ENCODE measurements at places on chromosomes 16 and 17.

GRCh38 chr17:1343554-1343953 lies 56.5 kb downstream of the YWHAE start:
- DNase-seq: no peak

- DNase-seq: no peak
These were observed 8.5 kb upstream of the NPIPB2 start for GRCh38 chr16:11950388-11950787.

- DNase-seq: no peak
These were observed 26.9 kb upstream of the COX10 start for GRCh38 chr17:14042411-14042810.

DNA sequence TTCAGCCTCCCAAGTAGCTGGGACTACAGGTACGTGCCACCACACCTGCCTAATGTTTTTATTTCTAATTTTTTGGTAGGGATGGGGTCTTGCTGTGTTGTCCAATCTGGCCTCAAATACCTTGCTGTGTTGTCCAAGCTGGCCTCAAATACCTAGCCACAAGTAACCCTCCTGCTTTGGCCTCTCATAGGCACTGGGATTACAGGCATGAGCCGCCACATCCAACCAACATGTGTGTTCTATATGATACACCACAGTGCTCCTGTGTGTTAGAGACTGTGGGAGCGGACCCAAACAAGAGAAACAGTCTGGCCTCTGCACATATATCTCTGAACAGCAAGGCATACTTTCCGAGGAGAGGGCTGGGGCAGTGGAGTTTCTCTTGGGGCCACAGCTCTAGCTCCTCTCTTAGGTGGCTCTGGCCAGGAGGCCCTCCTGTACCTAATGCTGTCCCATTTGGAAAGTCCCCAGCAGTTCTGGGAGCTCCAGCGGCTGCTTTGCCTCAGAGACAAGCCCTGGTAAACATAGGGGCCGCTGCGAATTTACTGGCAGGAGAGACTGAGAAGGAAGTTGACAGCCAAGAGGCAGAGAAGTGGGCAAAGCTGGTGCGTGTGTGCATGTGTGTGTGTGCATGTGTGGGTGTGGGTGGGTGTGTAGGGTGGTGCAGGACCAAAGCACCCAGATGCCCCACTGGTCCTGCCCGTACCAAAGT lies 95.0 kb downstream of the RAB11FIP4 start:
- DNase-seq: no peak

DNA sequence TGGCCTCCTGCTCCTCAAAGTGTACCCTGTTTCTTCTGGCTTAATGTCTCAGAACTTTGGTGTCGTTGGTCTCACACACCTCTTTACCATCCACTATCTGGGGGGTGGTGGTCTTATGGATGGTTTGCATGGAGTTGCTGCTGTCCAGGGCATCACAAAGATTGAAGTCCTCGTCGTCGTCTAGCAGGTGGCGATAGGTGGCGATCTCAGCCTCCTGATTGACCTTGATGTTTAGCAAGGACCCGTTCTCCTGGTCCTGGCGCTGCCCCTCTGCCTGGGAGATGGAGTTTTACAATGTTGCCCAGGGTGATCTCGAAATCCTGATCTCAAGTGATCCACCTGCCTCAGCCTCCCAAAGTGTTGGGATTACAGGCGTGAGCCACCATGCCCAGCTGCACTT lies 31.1 kb upstream of the HELZ start:
- DNase-seq: no peak

GRCh38 chr16:88880226-88881006 lies 14.0 kb upstream of the PABPN1L start:
- no peak for DNase-seq

- no peak for DNase-seq
These were observed 197.1 kb downstream of the KCNJ2 start for GRCh38 chr17:70366386-70366785.

DNA sequence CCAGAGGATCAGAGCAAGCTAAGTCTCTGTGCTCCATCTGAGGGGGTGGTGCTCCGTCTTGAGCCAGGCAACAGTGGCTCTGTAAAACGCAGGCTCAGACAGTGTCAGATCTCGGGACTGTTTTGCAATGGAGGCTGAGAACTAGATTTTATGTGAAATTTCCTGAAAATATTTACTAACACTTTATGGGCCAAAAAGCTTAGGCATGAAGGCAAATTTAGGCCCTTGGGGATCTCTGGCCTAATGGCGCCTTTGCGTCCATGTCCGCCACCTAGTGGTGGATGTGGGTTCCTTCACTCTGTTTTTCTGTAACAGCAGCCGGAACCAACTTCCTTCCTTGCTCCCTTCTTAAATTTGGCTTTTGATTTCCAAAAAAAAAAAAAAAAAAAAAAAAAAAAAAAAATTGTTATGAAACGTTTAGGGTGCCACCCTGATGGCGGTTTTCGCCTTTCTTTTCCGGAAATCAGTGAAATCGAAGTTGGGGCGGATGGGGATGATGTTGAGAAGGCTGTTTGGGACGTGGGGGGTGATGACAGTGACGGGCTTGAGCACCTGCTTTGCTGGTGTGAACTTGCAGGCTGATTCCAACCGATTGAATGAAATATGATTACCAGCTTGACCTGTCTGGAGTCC lies 14.0 kb upstream of the ELAC2 start:
- peak; percentile 39 for DNase-seq

DNA sequence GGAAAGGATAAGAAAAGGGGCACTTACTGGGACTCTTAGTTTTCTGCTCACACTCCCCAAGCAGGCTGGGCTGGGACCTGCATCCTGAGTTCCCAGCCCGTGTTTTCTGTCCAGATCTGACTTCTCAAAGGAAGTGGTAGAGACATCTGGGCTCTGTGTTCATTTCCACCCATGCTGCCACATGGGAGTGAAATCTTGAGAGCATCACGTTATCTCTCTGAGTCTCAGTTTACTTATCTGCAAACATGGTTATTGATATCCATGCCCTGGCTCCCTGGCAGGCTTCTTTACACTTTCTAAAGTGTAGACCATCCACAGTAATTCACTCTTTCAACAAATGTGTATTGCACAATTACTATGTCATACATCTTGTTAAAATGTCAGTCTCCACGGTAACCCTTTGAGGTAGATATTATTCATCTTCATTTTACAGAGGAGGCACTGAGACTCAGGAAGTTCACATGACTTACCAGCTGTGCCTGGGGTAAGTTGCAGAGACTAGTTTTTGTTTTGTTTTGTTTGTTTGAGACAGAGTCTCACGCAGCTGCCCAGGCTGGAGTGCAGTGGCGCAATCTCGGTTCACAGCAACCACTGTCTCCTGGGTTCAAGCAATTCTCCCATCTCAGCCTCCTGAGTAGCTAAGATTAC lies 3.4 kb downstream of the ZNF688 start:
- no peak for DNase-seq

DNA sequence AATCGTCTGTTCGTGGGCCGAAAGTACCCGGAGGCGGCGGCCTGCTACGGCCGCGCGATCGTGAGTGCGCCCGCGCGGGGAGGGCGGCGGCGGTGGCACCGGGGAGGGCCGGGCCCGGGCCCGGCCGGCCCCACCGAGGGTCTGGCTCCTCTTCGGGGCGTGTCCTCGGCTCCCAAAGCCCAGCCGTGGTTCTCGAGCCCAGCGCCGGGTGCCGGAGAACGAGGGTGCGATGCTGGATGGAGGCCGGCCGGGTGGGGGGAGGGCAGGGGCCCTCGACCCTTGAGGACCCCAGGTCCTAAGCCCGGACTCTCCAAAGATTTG lies 375 bp downstream of the STUB1 start:
- no peak for DNase-seq

DNA sequence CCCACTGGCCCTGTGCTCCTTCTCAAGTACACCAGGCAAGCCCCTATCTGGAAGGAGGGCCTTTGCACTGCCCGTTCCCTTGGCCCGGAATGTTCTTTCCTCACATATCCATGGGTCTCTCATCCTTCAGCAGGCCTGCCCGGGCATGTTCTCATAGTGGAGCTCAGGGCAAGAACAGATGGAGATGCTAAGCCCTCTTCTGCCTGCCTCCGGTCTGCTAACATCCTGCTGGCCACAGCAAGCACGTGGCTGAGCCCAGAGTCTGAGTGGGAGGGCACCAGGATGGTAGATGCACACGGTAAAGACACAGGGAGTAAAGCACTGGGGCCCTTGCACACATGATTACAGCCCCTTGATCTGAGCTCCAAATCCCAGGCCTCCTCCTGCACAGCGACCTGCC lies 19.8 kb upstream of the ANKRD40CL start:
- DNase-seq: no peak
